ENCODE measurements at places on chromosomes 5 and 9. TPM values are rescaled to one million over a fixed set of nuclear protein-coding genes. Genes with fewer than 3 reads are reported as not detected.

The PDE6A gene
- not detected for total RNA-seq

The NR5A1 gene
- total RNA-seq = not detected

The CD72 gene
- total RNA-seq = 0.49 TPM

The PTPA gene
- total RNA-seq = 51.4 TPM

The GCNT4 gene
- total RNA-seq = 0.74 TPM

The ADRB2 gene
- 0.74 TPM for total RNA-seq

The C6 gene
- not detected for total RNA-seq

The TMEM8B gene
- total RNA-seq = 8.4 TPM

The BTNL8 gene
- total RNA-seq = under 0.01 TPM

The FAM200C gene
- total RNA-seq = 21.1 TPM
